ENCODE measurements at places on chromosomes 12 and 14.
A peak's percentile ranks its signal among the peaks of the same experiment; 100 is the strongest.

DNA sequence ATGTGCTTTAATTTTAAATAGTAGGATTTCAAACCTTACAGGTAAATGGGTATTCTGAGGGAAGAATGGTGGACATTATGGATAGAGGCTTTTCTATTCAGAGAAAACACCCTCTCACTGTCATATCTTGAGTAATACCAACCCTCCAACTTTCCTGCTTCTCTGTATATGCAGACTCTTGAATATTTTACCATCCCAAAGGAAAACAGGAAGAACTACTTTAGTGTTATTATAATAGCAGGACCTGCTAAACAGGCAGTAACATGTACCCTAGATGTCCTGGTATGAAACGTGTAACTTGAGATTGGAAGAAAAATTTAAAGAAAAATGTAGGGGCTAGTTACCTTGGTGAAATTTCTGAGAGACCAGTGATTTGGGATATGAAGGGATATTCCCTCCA is 82.9 kb upstream of the TRHDE start:
- DNase-seq = no peak

DNA sequence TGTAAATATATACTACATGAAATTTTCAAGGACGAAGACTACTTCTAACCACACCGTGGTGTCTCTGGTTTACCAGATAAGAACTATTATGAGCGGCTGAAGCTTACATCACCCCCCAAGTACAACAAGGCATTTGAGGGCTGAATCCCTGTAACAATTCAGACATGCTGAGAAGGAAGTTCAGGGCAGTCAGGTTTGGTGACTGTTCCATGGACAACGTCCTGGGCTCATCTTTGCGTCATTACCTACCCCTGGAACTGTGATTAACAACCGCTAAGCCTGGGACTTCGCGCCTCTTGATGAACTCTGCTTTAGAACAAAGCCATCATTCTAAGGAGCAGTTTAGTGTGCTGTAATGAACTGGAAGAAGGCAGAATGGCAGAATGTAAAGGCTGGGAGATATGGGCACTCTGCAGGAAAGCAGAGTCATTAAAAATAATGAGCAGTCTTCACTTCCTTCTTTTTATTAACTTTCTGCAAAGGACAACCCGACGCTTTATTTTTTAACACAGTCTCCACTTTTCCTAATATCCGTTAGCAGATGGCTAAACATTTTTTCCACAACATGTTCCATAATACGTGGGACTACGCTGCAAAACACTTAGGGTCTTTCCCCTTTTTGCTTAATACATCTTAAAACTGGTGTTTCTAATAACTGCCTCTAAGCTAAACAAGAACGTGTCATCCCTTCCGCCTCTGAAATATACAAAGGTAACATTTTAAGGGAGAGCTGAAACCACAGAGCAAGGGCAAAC is 263.2 kb downstream of the ADAMTS20 start:
- no peak for DNase-seq

DNA sequence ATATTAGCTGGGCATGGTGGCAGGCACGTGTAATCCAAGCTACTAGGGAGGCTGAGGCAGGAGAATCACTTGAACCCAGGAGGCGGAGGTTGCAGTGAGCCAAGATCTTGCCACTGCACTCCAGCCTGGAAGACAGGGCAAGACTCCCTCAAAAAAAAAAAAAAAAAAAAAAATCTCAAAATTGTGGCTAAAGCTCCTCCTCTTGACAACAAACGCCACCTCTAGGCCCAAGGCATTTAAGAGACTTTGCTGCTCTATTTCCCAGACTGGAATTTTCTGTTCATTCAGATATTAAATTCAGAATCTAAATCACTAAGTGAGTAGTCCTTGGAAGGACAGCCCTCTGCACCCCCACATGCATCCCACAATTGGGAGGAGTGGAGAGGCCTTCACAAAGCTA is 1.4 kb downstream of the ZFYVE1 start:
- DNase-seq = no peak

DNA sequence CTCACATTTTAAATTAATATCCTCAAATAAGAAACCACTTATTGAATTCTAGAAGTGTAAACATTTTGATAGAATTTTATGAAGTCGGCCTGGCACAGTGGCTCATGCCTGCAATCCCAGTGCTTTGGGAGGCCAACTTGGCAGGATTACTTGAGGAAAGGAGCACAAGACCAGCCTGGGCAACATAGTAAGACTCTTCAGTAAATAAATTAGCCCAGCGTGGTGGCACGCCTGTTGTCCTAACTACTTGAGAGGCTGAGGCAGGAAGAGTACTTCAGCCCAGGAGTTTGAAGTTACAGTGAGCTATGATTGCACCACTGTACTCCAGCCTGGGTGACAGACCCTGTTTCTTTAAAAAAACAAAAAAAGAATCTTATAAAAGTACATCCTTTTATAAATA is 8.9 kb upstream of the ZNF410 start:
- DNase-seq = no peak

- DNase-seq = no peak
Measured at GRCh38 chr12:103036581-103037214, 79.2 kb downstream of the ASCL1 start.

GRCh38 chr12:62210422-62210821 is 49.8 kb upstream of the USP15 start:
- peak; percentile 49 for DNase-seq

- DNase-seq = peak; percentile 76
Measured at GRCh38 chr14:103699901-103700752, 15.1 kb downstream of the XRCC3 start.

GRCh38 chr14:68473069-68473468 is 319.8 kb downstream of the ZFP36L1 start:
- DNase-seq = no peak

- DNase-seq = no peak
Measured at GRCh38 chr12:131840643-131841416, 12.6 kb downstream of the MMP17 start.

DNA sequence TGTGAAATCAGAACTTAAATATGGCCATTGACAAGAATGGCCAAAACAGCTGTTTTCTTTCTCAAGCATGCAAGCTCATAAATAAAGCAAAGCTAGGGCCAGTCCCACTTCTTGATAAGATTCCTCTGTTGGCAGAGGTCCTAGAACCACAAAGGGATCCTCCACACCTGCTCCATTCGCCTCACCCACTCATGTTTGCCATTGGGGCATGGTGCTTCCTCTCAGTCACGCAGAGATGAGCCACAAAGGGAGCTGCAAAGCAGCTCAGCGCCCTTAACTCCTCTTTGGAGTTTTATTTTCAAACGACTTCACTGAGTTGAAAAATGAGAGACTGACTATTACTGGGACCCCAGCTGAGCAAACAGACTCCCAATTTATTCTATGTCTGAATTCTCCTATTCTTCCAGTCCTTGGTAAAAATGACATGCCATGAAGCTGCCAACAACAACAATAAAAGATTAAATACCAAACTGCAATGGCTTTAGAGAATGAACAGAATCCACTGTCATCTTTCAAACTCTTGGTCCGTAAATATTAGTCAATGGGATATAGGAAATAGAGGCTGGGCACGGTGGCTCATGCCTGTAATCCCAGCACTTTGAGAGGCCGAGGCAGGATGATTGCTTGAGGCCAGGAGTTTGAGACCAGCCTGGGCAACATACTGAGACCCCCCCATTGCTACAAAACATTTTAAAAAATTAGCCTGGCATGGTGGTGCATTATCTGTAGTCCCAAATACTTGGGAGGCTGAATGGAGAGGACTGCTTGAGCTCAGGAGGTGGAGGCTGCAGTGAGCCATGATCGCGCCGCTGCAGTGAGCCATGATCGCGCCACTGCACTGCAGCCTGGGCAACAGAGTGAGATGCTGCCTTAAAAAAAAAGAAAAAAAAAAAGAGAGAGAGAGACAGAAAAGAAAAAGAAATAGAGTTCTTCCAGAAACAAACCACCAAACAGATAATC is 16.4 kb downstream of the MANSC1 start:
- peak; percentile 45 for DNase-seq

DNA sequence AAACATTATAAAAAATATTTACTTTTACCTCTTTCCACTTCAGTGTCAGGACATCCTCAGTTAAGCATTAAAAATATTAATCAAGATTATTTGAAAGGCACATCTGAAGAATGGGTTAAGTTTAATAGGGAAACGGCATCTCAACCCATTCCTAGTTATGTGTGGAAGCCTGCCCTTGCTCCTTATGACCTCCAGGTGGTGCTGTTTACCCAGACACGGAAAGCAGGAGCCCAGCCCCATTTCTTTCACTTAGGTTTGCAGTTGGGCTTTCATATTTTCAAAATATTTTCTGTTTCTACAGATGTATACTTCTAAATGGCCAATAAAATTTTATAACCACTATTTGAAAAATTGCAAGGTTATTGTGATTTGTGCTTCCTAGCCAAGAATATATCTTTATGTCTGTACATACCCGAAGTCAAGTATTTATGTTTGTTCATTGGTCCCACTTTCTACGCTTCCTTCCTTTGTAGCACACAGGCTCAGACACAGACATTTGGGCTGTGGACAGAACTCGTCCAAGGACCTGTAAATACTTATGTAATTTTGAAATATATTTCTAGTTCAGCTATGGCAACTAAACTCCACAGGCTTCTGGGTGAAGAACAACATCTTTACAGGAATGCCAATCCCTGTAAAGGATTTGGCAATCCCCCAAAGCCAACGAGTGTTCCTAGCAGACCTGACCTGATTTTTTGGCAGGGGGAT is 247.1 kb downstream of the AKAP6 start:
- peak; percentile 67 for DNase-seq

DNA sequence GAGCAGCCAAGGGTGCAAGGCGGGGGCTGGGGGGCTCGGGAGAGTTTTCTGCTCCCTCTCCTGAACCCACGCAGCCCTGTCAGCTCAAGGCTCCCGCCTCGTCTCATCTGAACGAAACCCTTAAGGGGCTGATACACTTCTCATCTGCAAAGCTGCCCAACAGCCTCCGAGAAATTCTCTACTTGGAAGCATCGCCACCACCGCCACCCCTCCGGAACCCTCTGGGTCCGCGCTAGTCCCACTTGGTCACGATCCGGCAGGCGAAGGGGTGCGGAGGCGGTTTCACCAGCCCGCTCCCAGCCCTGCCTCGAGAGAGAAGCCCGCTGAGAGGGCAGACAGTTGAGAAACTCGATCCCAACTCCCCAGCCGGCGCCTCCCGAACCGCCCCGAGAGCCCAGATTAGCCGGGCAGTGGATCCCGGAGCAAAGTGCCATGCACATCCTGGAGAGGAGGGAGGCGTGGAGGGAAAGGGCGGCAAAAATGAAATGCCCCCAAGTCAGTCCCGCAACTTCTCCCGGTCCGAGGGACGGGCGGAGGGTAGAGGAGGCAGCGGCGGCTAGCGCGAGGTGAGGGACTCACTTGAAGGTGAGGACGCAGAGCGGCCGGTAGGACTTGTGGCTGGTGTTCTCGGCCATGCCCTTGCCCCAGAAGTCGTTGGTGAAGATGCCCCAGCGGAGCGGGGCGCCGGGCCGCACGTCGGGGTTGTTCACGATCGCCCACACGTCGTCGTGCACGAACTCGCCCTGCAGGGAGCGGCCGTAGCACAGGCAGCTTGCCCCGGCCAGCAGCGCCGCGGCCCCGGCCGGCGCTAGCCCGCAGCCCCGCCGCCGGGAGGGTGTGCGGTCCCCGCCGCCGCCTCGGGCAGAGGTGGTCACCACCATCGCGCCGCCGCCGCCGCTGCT is 620 bp downstream of the TMTC1 start:
- peak; percentile 60 for DNase-seq

- DNase-seq = no peak
Measured at GRCh38 chr12:56728139-56728861, 3.2 kb upstream of the NACA start.

- DNase-seq = no peak
Measured at GRCh38 chr14:83899706-83900105, 1630.2 kb upstream of the FLRT2 start.

GRCh38 chr14:28243600-28243999 is 523.0 kb upstream of the FOXG1 start:
- DNase-seq = no peak

DNA sequence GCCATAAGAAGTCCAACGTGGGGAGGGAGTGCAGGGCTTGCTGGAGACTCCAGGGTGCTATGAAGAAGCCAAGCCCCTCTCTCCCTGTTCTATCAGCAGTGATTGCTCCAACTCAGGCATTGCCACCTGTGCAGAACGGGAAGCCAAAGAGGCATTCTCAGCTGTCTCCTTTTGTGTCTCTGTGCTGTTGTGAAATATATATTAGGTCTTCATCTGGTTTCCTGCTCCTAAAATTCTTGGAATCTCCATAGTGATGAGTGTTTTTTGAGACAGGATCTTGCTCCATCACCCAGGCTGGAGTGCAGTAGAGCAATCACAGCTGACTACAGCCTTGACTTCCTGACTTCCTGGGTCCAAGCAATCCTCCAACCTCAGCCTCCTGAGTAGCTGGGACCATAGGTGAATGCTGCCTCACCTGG is 51.2 kb upstream of the AEBP2 start:
- DNase-seq = no peak

GRCh38 chr14:69087061-69087461 is 65.9 kb downstream of the DCAF5 start:
- no peak for DNase-seq
